ENCODE measurements at places on chromosomes 12 and 14.

GRCh38 chr12:91441993-91442952 is 259.7 kb upstream of the DCN start:
- no peak for DNase-seq

GRCh38 chr14:101878211-101878821 is 86.1 kb upstream of the DYNC1H1 start:
- DNase-seq: no peak

- no peak for DNase-seq
These were observed 17.7 kb downstream of the SPPL3 start for GRCh38 chr12:120886199-120887018.

GRCh38 chr14:73859145-73859544 is 7.5 kb downstream of the PTGR2 start:
- DNase-seq: no peak

DNA sequence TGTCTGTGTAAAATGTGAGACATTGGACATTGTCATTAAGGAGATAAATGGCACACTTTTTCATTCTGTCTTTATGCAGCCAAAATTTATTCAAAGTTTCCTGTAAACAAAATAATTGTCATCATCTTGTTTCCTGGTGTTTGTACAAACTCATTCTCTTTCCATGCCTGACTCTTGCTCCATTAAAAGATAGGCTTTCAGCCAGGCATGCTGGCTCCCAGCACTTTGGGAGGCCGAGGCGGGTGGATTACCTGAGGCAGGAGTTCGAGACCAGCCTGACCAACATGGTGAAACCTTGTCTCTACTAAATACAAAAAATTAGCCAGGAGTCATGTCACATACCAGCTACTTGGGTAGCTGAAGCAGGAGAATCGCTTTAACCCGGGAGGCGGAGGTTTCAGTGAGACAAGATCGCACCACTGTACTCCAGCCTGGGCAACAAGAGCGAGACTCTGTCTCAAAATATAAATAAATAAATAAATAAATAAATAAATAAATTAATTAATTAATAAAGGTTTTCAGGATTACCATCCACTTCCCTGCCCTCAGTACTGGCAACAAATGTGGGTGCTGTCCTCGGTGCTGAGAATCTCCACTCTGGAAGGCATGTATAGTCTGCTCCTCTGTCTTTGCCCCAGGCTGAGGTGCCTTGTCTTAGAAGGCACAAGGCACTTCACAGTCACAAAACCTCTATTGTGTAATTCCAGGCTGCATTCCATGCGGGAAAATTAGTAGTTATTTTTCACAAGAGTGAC is 83.2 kb downstream of the PAH start:
- DNase-seq: no peak
